Type B pancreatic cell (in vitro differentiated cells): ENCODE measurements at places on chromosomes 4 and X. TPM values are rescaled to one million over a fixed set of nuclear protein-coding genes. Genes with fewer than 3 reads are reported as not detected.

- DNase-seq, result no peak
These were observed 12.1 kb upstream of the TLR8 start for GRCh38 chrX:12894074-12895030.

GRCh38 chrX:113522814-113523213, 682.2 kb upstream of the AMOT start:
- no peak for DNase-seq

- no peak for DNase-seq
These were observed 69.7 kb upstream of the MAMLD1 start for GRCh38 chrX:150293311-150294013.

DNA sequence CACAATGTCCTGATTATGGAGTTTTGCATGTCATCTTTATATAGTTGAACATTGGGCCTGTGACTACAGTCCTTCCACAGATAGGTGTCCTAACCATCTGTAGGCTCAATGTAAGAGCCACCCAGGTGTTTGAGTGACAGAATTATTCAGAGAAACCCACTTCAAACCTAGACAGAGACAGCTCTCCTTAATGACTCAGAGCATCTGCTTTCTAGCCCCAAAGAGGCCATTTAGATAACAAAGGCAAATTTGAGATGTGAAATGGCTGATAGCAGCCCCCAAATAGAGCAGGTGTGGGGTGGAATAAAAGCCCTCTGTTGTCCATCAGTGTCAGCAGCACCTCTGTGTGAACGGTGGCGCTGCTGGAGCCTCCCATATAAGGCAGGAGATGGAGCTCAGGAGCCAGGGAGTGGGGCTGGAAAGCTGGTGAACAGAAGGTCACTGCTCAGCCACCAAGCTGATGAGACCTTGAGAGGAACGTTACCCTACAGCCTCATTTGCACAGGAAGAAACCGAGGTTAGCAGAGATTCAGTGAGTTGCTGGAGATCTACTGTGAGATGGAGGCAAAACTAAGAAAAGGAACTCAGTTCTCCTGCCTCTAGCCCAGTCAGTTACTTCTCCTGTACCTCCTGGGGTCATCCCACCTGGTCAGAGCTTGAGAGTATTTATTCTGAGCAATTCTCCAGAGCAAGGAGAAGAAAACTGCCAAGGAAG, 153.3 kb upstream of the LNX1 start:
- no peak for DNase-seq

The PGAM4 gene
- not detected in 2 replicates for total RNA-seq

DNA sequence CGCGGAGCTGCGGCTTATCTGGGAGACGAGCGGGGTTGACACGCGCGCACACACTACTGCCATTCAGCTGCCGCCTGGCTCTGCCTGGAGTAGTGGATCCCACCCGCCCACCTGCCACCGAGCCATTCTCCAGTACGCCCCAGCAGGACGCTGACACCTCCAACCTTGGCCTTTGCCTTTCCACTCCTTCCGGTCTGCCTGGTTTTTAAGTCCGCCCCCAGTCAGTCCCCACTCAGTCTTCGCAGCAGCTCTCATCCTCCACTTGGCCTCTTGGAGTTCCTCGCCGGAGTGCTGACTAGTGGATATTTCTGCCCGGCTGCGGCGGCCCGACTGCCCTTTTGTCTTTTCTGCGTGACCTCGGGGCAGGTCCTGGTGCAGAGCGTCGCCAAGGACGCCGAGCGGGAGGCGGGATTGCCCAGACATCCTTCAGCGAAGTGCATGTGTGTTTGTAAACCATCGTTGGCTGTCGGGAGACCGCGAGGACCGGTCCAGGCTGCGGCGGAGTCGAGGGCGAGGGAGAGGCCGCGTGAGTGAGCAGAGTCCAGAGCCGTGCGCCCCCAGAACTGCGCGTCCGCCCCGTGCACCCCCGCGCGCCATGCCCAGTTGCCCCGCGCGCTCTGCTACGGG, 1.1 kb downstream of the SLIT2 start:
- peak; percentile 72 for DNase-seq

DNA sequence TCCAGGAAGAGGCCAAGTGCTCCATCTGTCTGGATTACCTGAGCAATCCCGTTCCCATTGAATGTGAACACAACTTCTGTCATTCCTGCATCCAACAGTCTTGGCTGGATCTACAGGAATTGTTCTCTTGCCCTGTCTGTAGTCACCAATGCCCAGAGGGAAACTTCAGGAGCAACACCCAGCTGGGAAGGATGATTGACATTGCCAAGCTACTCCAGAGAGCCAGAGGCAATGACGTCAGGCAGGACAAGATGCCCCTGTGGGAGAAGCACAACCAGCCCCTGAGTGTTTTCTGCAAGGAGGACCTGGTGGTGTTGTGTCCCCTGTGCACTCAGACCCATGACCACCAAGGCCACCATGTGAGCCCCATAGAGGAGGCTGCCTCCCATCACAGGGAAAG, 21.3 kb upstream of the TRIM60 start:
- DNase-seq, result no peak

The ADH1C gene
- total RNA-seq, result 9.9 and 21.8 TPM in 2 replicates
